ENCODE measurements at places on chromosomes 6 and 20.

DNA sequence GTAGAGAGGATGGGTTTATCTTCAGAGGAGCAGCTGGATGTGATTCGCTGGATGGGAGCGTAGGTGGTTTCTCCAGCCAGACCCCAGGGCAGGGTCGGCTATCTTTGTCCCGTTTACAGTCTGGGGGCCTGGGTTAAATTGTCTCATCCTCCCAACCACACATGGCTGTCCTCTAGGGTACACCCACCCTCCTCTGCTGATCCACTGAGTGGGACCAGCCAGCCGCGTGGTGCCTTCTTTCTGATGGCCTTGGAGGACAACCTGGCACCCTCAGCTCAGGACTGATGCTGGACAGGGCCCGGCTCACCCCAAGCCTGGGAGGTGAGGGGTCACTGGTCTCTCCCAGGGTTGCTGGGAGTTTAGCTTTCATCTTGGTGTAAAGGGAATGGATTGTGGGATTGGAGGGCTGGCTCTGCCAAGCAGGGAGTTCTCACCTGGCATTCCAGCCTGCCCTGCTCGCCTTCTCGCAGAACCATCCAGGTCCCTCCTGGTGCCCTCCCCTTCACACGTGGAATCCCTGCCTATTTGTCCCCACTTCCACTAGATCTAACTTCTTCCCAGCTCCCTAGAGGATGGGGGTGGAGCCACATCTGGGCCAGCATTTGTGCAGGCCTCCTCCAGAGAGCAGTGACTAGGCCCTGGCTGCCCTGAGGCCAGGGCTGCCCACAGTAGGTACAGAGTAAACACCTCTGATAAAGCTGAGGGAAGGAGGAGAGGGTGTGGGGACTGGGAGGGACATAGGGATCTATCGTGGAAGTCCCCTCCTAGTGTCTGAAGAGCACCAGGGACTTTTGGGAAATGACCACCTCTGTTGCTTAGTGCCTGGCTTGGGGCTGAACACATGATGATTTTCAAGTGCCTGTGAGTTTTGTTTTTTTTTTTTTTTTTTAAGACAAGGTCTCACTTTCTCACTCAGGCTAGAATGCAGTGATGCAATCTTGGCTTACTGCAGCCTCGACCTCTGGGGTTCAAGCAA lies 1.6 kb downstream of the ITPR3 start:
- DNase-seq: no peak

DNA sequence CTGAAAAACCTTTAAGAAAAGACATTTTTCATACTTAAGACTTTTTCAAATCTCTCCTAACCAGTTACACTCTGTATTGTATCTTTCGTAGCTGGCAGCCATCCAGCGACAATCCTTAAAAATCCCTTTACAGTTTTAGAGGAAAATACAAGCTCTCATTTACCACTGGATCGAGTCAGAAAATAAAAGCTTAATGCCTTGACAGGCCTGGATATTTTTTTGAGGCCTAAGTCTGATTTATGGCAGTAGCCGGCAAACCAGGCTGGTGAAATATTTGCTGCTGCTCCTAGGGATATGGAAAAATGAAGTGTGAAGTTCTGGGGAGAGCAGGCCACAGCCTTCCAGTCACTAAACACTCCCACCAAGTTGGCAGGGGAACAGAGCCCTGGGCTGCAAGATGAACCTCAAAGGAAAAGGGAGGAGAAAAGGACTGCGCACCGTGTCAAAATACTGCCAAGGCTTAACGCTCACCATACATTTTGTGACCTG lies 213.0 kb upstream of the SUPT3H start:
- DNase-seq: no peak

GRCh38 chr6:14333556-14334305 lies 216.2 kb downstream of the CD83 start:
- DNase-seq: no peak

GRCh38 chr6:111737065-111737521 lies 131.4 kb upstream of the TRAF3IP2 start:
- no peak for DNase-seq

GRCh38 chr6:34239893-34240292 lies 3.2 kb downstream of the HMGA1 start:
- no peak for DNase-seq

DNA sequence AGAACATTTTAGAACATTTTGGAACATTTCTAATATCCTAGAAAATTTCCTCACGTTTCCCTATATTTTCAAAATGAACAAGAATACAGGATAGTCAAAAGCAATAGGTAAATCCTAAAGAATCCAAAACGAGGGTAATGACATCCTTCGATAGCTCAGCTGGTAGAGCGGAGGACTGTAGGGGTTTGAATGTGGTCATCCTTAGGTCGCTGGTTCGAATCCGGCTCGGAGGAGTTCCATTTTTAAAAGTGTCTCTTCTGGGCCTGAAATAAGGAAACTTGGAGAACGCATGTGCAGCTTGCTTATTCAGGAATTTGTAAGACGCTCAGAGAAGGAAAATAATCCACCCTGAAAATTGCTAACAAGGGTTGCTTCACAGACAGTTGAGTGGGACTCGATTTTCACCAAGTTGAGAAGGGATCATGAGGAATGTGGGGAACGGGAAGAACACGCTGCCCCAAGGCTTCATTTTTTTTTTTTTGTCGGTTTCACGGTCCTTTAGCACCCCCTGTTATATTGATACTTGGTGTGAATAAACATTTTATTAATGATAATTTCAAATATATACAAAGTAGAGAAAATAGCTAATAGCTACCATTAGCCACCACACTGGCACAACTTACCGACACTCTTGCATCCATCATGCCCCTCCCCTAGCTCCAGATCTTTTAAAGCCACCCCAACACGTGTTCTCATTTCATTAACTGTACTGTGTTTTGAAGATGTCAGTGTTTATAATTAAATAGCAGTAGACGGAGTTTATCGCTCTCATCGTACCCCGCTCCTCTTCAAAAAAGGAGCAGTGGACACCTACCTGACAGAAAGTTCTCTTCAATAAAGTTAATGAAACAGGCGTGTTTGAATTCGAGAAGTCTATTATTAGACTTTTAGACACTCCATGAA lies 1.8 kb upstream of the ABT1 start:
- DNase-seq: peak; percentile 14

DNA sequence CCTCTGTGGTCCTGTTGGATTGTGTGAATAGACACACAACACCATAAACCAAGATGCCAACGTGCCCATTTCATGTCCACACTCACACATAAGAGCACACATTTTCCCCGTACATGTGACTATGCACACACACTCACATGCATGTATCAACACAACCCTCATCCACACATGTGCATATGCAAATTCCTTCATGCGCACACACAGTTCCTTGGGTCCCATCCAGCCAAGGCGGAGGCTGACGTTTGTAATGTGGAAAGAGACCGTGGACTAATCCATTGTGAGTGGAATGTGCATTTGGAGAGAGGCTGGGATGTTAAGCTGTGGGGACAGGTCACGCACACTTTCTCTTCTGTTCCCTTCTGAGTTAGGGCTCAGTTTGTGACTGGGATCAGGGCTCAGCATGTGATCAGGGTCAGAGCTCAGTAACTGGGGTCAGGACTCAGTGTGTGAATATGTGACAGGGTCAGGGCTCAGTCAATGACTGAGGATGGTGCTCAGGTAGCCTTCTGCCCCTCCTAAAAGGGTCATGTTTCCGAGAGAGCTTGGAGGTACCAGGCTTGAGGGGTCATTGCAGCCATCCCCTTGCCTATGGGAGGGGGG lies 628 bp upstream of the BPIFB2 start:
- DNase-seq: no peak

DNA sequence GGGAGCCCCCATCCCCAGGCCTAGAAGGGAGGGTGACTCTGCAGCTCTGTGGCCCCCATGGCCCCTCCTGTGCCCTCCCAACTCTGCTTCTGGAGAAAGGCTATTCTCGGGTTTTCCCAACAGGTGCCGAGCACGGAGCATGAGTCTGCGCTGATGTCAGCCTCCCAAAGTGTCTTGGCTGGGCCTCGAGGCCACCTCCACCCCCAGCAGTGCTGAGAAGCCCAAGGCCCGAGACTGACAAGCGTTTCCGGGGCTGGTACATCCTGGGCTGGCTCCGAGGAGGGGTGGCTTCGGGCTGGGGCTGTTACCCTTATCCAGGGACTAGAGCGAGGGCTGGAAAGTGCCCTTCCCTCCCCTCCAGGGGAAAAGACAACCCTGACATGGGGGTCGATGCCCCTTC lies 60.2 kb upstream of the GATA5 start:
- no peak for DNase-seq

GRCh38 chr6:68653074-68653705 lies 18.1 kb downstream of the ADGRB3 start:
- no peak for DNase-seq
